ENCODE measurements at places on chromosomes 12 and 14.

- DNase-seq, result no peak
Measured at GRCh38 chr12:27463511-27464219, 17.1 kb downstream of the SMCO2 start.

DNA sequence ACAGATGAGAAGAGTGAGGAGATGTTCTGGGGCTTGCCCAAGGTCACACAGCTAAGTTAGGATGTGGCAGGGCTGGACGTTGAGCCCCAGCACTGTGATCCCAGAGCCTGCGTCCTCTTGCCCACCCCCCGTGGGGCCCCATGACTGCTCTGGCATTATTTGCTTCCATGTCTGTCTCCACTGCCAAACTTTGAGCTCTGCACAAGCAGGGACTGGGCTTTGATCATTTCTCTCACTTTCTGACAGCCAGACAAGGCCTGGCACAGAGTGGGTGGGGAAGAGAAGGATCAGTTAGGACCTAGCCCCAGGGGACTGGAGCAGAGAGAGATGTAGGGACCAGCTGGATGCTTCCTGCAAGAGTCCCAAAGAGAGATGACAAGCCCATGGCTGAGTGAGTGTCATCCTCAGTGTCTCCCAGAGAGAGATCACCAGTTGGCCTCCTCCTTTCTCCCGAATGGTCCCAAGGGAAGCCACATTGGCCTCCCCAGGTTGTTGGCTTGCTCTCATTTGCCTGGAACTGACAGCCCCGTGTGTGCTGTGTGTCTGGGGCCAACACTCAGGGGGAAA, 126.7 kb upstream of the PWP1 start:
- no peak for DNase-seq

DNA sequence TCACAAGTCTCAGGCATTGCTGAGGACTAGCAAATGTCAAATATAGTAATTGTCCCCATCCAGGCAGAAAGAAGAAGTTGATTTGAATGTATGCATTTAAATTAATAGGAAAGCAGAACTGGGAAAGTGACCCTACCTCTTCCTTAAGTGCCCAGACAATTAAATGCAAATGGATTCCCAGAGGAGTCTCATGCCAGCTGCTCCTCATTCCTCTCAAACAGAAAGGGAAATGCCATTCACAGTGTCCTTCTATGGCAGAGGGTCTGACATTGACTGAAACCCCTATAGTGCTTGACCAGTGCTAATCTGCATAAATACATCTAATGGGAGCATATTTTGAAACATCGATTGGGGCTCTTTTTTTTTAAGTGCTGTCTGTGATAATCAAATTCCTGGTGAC, 292.4 kb upstream of the SEL1L start:
- DNase-seq, result no peak

DNA sequence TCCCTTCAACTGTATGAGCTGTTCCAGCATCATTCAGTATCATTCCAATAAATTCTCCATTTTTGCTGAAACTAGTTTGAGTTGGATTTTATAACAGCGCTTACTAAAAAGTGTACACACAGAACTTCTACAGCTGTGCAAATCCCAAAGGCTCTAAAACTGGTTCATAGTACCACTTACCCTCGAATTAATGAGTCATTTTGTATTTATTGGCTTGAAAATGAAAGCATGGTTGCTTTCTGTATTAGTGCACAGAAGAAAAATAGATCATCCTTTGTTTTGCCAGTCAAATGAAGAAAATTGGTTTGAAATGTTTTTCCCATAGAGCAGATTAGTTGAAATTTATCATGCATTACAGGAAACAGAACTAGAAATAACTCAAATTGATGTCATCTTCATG, 268.3 kb upstream of the CPNE8 start:
- no peak for DNase-seq

GRCh38 chr12:12718853-12719252, 1.7 kb downstream of the CDKN1B start:
- DNase-seq, result no peak

DNA sequence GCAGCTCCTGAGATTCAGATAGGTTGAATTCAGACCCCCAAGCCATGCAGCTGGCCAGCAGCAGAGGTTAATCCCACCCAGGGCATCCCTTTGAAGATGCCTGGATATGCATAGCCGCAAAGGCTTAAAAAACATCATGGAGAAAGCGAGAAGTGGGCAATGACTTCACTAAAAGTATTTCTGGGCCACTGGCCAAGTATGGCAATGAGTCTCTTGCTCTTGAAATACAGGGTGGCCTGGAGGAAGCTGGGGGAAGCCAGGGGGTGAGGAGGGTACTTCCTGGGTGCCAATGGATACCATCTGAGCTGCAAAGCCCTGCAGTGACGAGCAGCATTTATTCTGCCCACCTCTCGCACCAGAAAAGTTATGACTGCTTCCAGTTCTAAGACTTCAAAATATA, 539.3 kb upstream of the TBX3 start:
- DNase-seq, result no peak

DNA sequence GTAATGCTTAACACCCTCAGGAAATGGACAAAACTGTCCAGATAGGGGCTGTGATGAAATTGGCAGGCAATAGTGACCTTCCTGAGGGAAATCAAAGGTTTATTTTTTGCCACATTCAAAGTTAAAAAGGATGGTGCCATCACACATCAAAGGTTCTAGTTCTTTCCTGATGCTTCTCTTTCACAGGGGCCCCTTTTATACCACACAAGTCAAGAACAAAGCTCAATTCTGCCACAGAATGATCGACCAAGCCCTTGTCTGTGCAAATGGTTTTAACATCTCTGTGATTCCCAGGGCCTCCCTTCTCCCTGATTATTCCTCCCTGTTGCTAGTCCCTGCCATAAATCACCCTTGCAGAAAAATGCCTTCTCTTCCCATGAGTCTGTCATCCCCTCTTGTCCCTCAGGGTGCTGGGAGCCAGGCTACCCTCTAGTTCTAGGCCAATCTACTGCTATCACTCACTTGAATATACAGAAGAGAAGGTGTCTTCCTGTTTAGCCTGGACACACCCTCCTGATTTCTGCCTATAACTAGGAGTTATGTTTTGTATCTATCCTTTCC, 22.7 kb downstream of the SMCO2 start:
- no peak for DNase-seq

DNA sequence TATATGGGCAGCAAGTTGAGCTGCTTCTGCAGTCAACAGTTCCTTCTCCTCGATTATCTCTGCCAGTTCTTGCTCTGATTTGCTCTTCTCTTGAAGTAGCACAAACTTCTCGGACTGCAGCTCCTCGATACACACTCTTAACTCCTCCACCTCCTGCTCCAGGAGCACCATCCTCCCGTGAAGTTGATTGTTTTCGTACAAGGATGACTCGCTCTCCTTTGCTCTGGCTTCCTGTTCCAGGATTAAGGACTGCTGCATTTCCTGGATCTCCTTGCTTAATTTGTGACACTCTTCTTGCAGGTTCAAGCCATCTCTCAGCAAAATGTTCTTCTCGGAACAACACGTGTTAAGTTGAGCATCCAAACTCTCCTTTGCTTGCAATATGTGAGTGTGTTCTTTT, 56.2 kb upstream of the VPS33A start:
- no peak for DNase-seq

DNA sequence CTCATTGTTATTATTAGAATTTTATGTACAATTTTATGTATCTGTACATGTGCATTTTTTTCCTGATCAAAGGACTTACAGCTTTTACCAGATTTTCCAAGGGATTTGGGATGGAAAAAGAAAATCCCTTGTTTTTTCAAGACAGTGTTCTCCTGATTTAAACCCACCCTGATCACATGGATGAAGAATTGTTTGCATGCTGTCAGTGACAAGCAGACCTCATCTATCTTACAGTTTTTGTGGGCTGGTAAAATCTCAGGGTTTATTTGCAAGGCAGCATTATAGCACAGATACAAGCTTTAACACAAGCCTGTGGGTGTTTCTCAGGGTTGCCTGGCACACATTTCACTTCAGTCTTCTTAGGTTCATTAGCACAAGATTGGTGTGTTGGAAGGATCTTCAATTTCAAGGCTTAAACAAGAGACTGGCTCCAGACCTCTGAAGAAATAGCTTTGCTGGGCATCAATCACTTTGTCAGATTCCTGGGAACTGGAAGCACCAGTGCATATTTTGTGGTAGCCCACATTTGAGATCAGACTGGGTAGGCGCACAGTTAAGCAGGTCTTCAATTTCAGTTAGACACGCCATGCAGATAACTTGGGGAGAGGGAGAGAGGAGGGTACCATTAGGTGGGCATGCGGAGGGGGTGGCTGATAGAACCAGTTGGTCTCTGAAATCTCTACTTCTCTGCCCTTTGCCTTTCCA, 118.0 kb downstream of the TBX5 start:
- no peak for DNase-seq

DNA sequence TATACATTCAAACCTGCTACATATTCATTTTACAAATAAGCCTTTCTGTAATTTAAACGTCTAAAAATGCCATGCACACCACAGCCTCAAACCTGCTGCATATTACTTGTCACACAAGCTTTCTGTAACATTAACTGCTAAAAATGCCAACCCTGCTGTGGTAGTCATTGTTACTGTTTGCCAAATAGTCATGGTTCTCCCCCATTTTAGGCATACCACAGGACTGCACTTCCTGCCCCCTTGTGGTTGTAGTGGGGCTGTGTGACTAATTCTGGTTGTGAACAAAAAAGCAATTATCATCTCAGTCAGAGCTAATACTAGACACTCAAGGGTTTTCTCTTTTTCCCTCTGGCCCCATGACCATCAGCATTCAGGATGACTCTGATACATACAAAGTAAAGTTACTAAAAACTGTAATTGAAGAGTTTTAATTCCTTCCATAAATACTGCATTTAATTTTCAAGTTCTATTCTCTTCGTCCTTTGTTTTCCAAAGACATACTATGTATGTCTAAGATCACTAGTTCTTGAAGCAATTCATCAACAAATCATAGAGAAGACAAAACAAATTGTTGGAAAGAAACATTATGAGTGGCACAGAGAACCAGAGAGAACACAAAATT, 5.7 kb upstream of the SLC35F4 start:
- DNase-seq, result no peak

DNA sequence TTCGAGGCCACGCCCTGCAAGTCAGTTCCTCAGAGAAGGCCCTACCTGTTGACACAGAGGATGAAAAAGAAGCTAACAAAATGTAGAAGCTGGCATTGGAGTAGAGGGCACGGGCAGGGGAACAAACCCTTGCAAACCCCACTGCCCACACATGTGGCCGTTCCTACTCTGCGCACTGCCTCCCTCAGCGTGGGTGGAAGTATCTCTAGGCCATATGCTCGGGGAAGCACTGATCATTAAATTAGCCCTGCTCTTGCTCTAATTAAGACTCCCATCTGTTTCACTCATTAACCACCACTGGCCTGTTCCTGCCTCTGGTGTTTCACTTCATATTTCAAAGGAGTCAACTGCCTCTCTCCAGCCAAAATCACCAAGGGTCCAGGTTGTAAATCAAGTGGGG, 201.2 kb upstream of the SFSWAP start:
- DNase-seq, result no peak

GRCh38 chr14:93753647-93754046, 34.6 kb downstream of the PRIMA1 start:
- DNase-seq, result no peak

- no peak for DNase-seq
Measured at GRCh38 chr12:77115471-77115870, 50.1 kb upstream of the E2F7 start.

DNA sequence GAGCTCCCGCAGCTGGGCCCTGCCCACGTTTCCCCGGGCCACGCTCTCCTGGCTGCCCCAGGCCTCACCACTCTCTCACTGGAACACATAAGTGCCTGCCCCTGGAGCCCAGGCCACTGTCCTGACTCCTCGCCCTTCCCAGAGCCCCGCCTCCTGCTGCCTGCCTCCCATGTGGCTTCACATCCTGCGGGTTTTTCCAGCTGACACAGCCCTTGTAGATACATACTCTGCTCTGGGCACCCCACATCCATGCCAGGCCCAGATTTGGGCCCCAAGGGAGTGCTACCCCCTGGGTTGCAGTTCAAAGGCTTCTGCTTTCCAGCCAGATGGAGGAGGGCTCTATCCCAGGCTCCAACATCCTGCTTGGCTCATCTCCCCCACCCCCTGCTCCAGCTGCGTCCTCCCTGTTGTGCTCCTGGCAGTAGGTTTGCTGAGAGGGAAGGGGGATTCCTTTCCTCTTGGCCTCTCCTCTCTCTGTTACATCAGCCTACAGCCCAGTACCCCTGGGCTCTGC, 60.1 kb downstream of the TSPAN9 start:
- DNase-seq, result no peak

- DNase-seq, result no peak
Measured at GRCh38 chr12:112121780-112122565, 3.4 kb upstream of the TRAFD1 start.

GRCh38 chr14:24673059-24673458, 39.1 kb upstream of the GZMB start:
- no peak for DNase-seq

DNA sequence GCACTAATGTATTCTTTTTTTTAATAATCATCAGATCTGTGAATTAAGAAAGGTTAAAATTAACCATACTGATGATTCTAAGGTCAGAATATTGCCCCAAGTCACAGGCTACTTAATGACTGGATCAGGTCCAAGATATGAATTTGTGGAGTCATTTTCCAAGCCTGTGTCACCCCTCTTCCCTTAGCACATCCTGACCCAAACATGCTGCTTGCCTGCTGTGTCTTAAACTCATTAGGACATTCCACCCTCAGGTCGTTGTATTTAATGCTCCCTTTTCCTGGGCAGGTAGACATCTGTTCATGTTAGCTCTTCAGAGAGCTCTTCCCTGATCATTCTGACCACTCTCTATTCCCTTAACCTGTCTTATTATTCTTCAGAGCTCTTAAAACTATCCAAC, 463.5 kb upstream of the PDE3A start:
- no peak for DNase-seq

- no peak for DNase-seq
Measured at GRCh38 chr12:52636189-52636588, 15.8 kb downstream of the KRT2 start.

GRCh38 chr12:130356222-130356621, 18.5 kb downstream of the PIWIL1 start:
- no peak for DNase-seq

- peak; percentile 71 for DNase-seq
Measured at GRCh38 chr12:96434107-96434506, 33.9 kb upstream of the CDK17 start.

- no peak for DNase-seq
Measured at GRCh38 chr12:103382736-103383346, 112.9 kb downstream of the C12orf42 start.

- DNase-seq, result no peak
Measured at GRCh38 chr14:63992858-63993257, 140.1 kb downstream of the SYNE2 start.

DNA sequence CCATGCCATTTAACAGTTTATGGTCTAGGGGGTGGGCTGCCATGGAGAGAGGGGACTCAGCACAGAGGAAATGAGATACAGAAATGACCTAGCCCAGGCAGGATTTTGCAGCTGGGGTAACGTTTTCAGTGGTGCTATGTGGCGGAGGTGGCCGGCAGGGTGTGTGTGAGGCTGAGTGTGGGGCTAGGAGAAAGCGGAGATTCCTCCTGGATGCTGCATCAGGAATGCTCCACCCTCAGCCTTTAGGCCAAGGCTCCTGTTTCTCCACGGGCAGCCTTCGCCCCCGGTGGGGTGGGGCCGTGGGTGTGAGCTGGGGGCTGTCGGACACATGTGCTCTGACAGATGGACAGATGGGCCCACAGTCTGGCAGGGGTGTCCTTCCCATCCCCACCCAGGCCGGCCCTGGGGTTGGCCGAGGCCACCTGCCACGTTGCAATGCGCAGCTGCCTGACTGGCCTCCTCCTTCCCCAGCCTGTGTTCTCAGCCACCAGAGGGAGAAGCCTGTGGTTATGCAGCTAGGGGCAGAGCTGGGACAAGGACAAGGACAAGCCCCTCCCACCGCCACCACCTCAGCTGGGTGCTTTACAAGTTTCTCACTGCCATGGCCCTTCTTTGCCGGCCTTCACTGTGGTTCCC, 44.3 kb downstream of the TEAD4 start:
- no peak for DNase-seq
